ENCODE measurements at places on chromosomes 4 and X.

GRCh38 chr4:161121451-161121850 is 1042.3 kb downstream of the FSTL5 start:
- DNase-seq = no peak

GRCh38 chr4:115334736-115335411 is 221.5 kb upstream of the NDST4 start:
- no peak for DNase-seq

DNA sequence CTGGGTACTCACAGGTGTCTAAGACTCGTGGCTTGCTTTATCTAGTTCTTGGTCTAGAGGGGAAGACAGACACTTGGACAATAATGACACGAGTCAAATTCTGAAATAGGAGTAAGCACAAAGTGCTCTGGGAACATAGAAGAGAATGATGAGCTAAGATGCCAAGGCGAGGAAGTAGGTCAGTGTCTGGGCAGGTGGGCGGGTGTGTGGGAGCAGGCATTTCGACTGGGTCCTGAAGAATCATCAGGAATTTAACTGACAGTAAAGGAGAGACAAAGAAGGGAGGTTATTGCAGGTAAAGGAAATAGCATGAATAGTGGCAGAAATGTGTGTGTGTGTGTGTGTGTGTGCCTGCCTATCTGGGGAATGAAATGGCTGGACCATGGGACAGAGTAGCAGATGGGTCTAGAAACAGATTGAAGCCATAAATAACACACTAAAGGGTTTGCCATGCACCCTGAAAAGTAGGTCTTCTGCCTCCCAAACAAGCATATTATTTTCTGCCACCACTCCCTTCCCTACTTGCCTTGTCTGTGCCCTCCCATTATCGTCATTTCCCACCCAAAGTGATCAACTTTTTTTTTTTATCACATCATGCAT is 58.4 kb upstream of the SLC25A43 start:
- DNase-seq = no peak

DNA sequence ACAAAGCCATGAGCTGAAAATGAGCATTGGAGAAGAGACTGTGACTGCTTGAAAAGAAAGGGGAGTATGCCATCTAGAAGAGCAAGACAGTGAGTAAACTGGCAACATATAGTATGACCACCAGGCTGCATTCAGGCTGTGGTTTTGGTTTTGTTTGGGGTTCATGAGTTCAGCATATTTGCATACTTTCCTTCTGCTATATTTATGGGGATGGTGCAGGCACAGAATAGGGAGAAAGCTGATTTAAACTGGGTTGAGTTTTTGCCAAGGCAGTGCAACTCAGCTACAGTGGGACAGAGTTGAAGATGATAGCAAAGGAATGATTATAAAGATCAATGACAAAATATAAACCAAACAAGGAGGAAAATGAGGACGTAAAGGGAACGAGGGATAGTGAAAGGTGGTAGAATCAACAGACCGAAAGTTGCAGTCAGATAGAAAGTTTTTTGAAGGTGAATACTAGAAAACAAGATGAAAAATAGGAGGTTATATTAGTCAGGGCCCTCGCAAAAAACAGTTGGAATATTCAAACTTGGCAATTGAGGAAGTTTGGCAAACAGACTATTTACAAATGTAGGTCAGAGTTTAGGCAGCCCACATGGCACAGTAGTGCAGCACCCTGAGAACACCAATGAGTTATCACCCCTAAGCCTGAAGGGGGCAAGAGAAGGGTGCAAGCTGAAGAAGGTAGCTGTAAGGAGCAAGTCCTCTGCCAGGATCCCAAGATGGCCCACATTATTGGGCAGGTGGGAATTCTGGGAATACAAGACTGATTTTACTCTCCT is 114.8 kb upstream of the MAP9 start:
- no peak for DNase-seq

GRCh38 chrX:133580625-133581024 is 165.3 kb upstream of the GPC4 start:
- DNase-seq = no peak

DNA sequence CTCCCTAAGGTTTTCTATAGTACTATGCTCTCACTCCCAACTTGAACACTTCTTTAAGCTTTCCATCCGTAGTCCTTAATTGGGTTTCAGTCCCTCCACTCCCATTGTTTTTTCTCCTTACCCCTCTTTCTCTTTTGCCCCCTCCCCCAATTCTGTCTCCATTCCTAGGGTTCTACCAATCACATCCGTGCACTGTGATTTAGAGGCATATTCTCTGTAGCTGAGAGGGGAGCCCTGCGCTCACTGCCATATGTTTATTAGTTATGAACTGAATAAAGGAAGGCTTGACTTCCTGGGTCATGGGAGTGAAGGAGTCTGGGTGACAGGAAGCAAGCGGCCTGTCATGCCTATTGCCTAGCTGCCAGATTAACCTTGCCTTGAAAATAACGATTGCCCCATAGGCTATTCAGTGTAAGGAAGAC is 471 bp downstream of the MCTS1 start:
- peak; percentile 57 for DNase-seq

- DNase-seq = no peak
These were observed 97.0 kb downstream of the AFAP1 start for GRCh38 chr4:7842384-7843279.

DNA sequence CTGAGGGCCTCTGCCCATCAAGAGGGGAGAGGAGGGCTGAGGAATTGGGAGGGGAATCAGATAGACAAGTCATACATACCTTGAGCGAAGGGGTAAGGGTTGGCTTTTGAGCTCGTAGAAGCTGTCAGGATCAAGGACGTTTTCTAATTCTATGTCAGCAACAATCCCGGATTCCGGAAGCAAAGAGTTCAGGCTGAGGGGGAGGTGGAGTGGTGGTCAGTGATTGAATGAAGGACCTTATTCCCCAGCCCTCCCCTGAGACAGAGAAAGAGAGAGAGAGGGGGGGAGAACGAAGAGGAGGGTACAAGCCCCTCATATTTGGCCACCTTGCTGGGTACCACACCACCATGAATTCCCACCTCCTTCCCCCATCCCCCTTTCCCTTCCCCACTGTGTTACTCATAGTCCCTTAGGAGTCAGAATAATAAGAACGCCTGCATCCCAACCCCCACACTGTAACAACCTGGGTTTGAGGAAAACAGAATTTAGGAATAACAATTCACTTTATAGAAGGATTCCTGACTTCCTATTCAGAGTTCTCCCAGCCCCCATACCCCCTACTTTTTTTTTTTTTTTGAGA is 2.7 kb downstream of the TFE3 start:
- DNase-seq = no peak

- no peak for DNase-seq
These were observed 7.2 kb downstream of the PRKG2 start for GRCh38 chr4:81207828-81208227.

GRCh38 chr4:142016031-142016430 is 379.6 kb downstream of the IL15 start:
- no peak for DNase-seq

DNA sequence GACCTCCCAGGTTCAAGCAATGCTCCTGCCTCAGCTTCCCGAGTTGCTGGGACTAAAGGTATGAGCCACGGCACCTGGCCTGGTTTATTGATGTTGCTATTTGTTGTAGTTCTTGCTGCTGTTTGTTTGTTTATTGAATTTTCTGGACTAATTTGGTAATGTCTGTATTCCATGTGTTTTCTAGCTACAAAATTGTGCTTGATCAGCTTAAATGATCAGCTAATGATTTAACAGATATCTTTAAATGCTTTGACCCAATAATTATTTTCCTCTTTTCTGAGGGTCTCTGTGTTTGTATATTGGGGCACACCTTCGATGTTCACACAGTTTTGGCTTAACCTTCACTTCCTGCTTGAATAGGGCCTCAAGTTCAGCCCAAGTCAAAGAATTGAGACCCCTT is 488.1 kb upstream of the HTR2C start:
- no peak for DNase-seq

GRCh38 chr4:39335566-39335965 is 30.6 kb downstream of the RFC1 start:
- no peak for DNase-seq

Data from stimulated activated naive CD4-positive, alpha-beta T cell (primary cell).